ENCODE measurements at places on chromosomes 1 and 21.

DNA sequence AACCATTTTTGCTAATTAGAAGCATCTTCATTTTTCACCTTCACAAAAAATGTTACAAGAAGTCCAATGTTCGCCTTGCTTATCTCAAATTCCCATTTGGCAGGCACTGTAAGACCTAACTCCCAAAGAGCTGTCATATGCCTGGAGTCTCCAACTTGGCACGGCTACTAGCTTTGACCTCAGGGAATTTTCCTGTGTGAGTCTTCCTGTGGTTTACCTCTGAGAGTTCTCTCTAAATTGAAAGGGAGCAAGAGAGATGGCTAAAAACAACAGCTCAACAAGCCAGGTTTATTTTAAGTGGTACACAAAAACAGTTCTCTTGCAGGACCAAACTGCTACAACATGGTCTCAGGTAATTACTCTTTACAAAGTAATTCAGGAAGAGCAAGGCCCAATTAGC is 756.0 kb upstream of the ADGRL2 start:
- no peaks in the 10 kb centered on the region for H3K4me1 ChIP-seq
- H3K27me3 ChIP-seq = no peaks in the 10 kb centered on the region

- H3K36me3 ChIP-seq = no peaks in the 10 kb centered on the region
- H3K4me3 ChIP-seq = no peak overlapping the region
- DNase-seq = no peak
- H3K4me1 ChIP-seq = no peaks in the 10 kb centered on the region
- H3K27me3 ChIP-seq = no peaks in the 10 kb centered on the region
Observed at GRCh38 chr1:43998000-43998378, 6.6 kb downstream of the CCDC24 start.

GRCh38 chr1:1984560-1985070 is 19.0 kb downstream of the CFAP74 start:
- H3K27me3 ChIP-seq = no peaks in the 10 kb centered on the region
- no peaks in the 10 kb centered on the region for H3K36me3 ChIP-seq
- no peak overlapping the region for H3K4me3 ChIP-seq
- no peaks in the 10 kb centered on the region for H3K4me1 ChIP-seq
- peak; percentile 91 for DNase-seq
- no peak overlapping the region for H3K27ac ChIP-seq

GRCh38 chr21:42853621-42854020 is 25.7 kb downstream of the WDR4 start:
- DNase-seq = peak; percentile 14
- no peaks in the 10 kb centered on the region for H3K4me1 ChIP-seq
- H3K36me3 ChIP-seq = peaks cover 65% of the 10 kb centered on the region
- no peaks in the 10 kb centered on the region for H3K27me3 ChIP-seq

GRCh38 chr1:1324084-1324523 is 356 bp downstream of the INTS11 start:
- H3K27me3 ChIP-seq = no peaks in the 10 kb centered on the region
- peaks cover 12% of the 10 kb centered on the region for H3K4me1 ChIP-seq
- H3K4me3 ChIP-seq = peak overlapping the region; percentile 89
- H3K36me3 ChIP-seq = peaks cover 17% of the 10 kb centered on the region
- H3K27ac ChIP-seq = peak overlapping the region; percentile 79

DNA sequence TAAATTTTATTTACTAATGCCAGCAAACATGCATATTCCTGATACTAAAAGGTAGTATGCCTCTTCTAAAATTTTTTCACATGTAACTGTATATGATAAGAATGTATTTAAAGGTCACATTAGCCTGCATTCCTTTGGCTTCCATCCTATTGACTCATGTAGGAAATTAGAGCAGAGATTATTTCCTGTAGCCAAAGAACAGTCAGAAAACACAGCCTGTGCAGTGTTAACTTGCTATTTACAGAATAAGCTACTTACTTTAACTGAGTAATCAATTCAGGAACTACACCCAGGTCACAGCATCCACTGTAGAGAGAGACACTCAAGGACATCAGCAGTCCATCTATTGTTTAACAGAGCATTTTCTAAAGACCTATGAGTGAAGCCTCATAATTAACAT is 154.5 kb upstream of the ADGRL4 start:
- no peak for DNase-seq
- H3K27ac ChIP-seq = no peak overlapping the region
- H3K4me1 ChIP-seq = no peaks in the 10 kb centered on the region
- H3K4me3 ChIP-seq = no peak overlapping the region
- no peaks in the 10 kb centered on the region for H3K27me3 ChIP-seq

DNA sequence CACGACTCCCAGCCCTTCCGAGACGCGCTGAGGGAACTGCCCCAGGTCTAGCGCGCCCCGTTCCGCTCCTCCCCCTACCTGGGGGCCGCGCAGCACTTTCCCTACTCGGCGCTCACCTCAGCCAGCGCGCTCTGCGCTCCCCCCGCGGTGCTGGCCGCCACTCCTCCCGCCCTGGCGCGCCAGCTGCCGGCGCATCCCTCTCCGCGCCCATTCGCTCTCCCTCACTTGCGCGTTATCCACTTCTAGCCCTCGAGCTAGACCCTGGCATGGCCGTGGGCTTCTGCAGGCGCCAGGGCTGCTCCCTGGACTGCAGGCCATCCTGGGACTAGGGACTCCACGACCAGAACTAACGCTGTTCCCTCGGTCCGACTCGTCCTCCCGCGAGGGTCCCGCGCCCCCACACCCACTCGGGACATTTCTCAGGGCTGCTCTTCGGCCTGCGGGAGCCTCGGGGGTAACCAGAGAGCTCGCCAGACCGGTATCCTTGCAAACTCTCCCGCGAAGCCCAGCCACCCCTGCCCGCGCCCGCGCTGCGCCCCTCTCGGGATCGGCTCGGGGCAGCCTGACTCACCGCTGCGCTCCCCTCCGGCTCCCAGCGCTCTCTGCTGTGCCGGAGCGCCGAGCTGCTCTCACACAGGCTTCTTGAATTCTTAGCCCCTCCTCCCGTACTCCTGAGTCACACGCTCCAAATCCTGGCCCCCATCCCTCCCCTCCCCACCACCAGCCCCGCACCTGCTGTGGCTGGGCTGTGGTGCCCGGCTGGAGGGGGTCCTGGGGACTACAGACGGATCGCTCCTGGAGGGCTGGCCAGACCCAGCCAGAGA is at the start of gene NGF:
TSS of gene NGF (minus strand) at position 617 of the 824 bp plus-strand sequence. CDS start 51,454 bp downstream, outside the sequence.
- DNase-seq = peak; percentile 99
- peak within 1 kb of the TSS; percentile 95 for H3K27ac ChIP-seq
- H3K27me3 ChIP-seq = peaks cover 3% of the 10 kb centered on the region
- peaks cover 37% of the 10 kb centered on the region for H3K4me1 ChIP-seq

DNA sequence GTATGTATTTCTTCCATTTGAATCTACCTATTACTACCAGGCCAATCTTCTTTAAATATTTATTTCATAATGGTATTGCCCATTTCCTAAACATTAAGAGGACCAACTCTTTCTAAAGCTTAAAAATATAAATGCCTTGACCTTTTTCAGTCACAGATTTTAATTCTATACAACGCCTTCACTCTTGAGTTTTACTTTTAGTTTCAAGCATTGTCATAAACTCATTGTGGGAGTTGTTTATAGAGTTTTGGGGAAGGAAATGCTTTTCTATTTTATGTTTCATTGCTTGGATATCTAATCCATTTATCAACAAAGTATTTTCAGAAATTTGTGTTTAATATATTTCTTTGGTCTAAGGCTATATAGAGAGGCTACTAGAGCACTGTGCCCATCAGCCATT is 155.8 kb downstream of the DPYD start:
- no peaks in the 10 kb centered on the region for H3K27me3 ChIP-seq
- no peak overlapping the region for H3K4me3 ChIP-seq
- H3K4me1 ChIP-seq = no peaks in the 10 kb centered on the region
- H3K36me3 ChIP-seq = no peaks in the 10 kb centered on the region

DNA sequence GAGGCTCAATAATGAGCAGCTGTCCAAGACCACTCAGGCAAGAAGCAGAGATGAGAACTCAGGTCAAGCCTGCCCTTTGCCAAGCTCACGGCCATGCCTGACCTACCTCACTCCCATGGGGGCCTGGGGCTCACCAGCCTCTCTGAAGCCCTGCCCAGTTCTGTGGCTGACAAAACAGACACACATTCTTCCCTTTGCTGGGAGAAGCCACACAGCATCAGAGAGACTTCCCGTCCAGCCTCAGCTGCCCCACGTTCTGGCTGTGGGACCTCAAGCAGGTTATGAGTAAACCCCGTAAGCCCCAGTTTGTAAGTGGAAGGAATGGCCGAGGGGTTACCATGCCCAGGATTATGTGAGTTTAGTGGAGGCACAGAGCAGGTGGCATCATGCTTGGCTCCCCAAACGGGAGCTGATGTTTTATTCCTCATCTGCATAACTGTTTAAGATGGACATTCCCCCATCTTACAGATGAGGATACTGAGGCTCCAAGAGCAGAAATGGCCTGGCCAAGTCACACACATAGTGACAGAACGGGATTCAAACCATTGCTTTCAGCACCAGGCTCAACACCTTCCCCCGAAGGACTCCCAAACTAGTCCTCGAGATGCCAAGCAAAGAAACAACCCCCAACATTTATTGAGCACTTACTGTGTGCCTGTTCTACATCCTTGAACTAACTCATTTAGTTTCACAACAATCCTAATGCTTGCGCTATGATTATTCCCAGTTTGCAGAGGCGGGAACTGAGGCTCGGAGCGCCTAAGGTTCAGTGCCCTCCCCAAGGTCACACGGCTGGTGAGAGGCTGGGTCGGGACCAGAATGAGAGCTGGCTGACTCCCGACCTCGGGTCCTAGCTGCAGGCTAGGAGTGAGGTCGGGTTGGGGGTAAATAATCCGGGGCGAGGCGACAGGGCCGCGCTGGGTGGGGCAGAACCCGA is 49.1 kb upstream of the LAPTM5 start:
- H3K4me1 ChIP-seq = peaks cover 43% of the 10 kb centered on the region
- H3K36me3 ChIP-seq = no peaks in the 10 kb centered on the region

DNA sequence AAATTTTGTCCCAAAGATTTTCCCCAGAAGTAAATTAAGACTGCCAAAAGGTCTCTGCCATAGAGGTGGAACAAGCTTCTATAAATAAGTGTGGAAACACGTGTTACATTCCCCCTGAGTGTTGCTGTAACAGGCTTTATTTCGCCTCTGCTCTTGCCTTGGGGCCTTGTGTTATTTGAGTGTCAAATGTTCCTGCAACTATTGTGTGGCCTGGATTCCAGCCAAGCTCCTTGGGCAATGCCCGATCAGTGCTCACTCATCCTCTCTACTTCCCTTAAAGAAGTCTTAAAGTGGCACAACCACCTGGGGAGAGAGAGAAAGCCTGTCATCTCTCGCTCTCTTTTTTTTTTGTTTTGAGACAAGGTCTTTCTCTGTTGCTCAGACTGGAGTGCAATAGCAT is 156.7 kb downstream of the NR5A2 start:
- H3K27ac ChIP-seq = peak overlapping the region; percentile 27
- peak; percentile 82 for DNase-seq
- no peaks in the 10 kb centered on the region for H3K36me3 ChIP-seq
- no peaks in the 10 kb centered on the region for H3K27me3 ChIP-seq

GRCh38 chr1:166924823-166925541 is 48.9 kb upstream of the TADA1 start:
- H3K27ac ChIP-seq = no peak overlapping the region
- peaks cover 35% of the 10 kb centered on the region for H3K27me3 ChIP-seq
- no peak overlapping the region for H3K4me3 ChIP-seq

- peaks cover 2% of the 10 kb centered on the region for H3K27me3 ChIP-seq
- no peak overlapping the region for H3K4me3 ChIP-seq
- DNase-seq = peak; percentile 43
- H3K4me1 ChIP-seq = no peaks in the 10 kb centered on the region
Observed at GRCh38 chr1:200708769-200709168, 29.9 kb upstream of the CAMSAP2 start.
